Transverse colon (tissue), 4 donors: ENCODE measurements at places on chromosomes 11 and 22.

DNA sequence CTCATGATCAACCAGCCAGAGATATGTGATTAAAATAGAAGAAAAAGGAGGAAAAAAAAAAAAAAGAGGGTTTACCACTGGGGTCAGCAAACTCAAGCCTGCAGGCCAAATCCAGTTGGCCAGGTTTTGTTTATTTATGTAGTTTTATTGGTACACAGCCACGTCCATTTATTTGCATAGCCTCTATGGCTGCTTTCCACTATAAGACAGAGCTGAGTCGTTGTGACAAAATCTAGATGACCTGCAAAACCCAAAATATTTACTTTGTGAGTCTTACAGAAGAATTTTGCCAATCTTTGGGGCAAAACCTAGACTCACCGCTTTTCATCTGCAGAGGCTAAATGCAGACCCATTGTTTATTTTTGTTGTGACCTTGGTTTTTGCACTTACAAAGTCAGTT, 87.1 kb downstream of the TENM4 start:
- DNase-seq: no peak

- DNase-seq: no peak
These were observed 17.4 kb downstream of the TP53AIP1 start for GRCh38 chr11:128925250-128925600.

GRCh38 chr22:36814801-36815200, 2.0 kb downstream of the PVALB start:
- no peak for DNase-seq

GRCh38 chr11:12723421-12724300, 49.4 kb downstream of the TEAD1 start:
- DNase-seq: peak; percentile 18

DNA sequence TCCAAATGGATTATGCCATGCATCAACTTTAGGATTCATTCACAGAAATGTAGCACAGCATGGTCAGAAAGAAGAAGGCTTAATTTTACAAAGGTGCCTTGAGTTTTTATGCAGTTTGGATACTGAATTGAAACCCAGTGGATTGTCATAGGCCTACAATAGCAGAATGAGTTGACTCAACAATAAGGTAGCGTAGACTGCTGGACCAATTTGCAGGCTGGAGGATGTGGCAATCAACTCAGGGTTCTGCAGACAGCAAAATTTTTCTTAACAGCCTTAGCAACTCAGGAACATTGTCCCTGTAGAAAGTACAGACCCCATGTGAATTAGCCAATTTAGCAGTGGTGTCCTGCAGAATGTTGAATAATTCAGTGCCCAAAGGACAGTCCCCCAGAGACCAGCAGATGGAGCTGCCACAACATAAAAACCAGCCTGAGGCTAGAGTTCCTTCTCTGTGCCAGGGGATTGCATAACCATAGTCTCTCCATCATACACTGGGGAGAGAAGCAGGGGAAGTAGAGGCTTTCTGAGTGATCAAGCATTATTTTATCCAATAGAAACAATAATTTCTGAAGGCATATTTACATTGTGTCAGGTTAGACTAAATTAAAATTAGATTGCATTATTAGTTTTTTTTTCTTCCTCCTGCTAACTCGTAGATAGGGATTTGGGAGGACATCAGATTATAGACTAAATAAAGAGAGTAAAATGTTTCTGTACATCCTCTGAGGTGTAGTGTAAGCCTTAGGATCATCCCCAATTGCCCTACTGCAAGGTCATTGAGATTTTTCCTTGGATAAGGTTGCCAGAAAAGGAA, 20.3 kb upstream of the MRPL17 start:
- DNase-seq: peak; percentile 19

DNA sequence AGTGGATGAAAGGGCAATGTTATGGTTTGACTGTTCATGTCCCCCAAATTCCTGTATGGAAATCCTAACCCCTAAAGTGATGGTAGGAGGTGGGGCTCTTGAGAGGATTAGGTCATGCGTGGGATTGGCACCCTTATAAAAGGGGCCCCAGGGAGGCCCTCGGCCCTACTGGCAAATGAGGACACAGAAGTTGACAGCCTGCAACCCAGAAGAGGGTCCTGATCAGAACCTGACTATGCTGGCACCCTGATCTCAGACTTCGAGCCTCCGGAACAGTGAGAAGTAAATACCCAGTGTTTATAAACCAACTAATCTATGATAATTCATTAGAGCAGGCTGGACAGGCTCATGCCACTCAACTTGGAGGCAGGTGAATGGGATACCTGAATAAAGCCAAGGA, 8.7 kb downstream of the IFITM10 start:
- no peak for DNase-seq

DNA sequence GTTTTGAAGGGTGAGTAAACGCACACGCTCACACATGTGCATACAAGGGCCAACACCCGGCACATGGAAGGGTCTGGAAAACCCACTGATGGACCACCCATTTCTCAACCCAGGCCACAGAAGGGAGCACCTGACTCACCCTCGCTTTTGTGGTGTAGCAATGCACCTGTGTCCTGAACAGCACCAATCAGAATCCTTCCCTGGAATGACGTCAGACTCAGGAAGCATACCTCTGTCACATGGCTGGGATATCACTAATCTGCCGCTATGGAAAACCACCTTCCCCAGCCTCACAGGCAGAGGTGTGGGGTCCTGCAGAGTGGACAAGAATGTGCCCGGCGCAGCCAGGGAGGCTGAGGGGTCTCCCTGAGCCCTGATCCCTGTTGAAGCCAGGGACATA, 9.0 kb upstream of the OSM start:
- DNase-seq: no peak

- no peak for DNase-seq
These were observed 3.9 kb downstream of the PACSIN2 start for GRCh38 chr22:43011079-43011478.

DNA sequence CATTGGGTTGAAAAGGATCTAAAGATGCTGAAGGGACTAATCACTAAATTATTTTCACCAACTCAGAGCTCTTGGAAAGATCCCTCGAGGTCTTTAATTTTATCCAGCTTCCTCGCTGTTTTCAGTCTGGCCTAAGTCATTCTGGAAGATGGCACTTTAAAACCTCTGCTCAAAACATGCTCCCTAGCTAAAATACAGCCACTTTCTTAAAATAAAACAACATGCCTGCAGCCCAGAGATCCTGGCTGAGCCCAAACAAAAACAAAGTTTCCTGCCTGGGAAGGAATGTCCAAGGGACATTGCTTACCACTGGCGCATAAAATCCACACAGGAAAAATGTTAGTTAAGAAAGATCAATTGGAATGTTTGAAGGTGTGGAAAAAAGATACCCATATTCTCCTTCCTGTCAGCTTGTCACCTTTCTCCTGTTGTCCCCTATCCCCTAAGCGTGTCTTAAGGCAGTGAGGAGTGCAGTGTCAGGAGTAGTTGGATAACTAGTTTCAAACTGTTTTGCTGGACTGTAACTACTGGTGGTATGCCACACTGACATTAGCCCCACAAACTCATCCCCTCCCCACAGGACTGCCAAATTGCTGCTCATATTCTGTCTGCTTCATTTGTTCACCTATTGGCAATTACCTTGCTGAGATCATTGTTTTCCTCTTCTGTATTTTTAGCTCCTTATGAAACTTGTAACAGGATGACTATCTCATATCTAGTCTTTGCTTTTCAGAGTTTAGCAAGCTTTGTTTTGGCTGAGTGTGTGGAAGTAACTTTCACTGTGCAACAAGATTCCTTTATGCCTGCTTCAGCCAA, 108.3 kb upstream of the SESN3 start:
- DNase-seq: no peak

- no peak for DNase-seq
These were observed 67.7 kb downstream of the APOL5 start for GRCh38 chr22:35785181-35785923.

GRCh38 chr11:1542267-1542666, 29.8 kb downstream of the DUSP8 start:
- DNase-seq: peak; percentile 43

- DNase-seq: no peak
These were observed 337.2 kb upstream of the B3GAT1 start for GRCh38 chr11:134749040-134749839.

DNA sequence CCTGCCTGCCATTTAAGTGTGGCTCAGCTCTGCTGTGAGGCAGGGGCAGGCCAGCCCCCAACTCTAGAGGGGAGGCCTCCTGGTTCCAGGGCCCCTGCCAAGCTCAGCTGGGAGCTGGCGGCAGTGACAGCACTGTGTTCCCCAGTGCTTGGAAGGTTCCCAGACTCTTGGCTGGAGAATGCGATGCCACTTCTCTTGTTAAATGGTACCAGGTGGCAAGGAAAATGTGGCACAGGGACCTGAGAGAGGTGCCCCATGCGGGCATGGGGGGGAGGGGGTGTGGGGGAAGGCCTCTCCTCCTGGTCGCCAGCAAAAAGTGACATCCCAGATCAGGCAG, 8.4 kb upstream of the TNFRSF13C start:
- no peak for DNase-seq

DNA sequence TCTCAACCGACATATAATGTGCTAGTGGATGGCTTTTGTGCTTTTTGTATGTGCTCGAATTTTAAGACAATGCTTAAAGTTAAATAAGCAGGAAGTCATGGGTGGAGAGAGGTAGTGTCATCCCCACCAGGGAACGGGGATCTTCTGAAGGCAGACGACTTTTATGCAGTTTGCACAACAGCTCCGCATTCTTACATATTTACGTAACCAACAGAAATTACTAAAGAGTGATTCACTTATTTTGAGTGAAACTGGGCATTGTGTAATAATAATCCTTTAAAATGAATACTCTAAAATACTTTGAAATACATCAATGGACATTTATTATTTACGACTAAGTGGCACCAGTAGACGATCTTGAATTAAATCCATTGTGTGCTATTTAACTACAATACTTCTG, 305.1 kb downstream of the CNTN5 start:
- no peak for DNase-seq

DNA sequence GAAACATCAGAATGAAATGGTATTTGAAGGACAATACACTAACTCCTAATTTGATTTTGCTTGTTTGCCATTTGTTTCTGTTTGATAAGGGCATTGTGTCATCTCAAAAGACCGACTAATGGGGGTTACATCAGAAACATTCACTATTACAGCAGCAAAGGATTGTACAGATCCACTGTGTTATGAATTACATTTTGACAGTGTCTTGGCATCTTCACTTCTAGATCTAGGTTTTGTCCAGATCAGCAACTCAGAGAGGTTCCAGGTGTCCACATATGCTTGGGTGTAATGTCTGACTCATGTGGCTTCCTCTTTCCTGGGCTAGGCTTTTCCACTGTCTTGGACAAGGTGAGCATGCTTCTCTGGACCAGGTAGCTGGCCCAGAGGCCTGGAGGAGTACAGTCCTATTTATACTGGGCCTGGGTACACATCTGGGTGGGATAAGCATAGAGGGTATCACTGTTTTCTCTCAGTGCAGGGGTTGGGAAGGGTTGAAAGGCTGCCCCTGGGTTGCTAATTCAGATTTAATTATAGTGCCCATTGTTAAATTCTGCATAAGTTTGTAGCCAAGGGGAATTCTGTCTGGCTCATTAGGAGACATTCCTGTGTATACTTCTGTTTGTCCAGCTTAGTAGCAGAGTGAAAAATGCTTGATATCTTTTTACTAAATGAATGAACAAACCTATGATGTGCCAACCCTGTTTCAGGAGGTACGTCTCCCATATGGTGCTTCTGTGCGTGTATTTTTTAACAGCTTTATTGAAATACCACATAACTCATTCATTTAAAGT, 23.8 kb downstream of the DDI1 start:
- DNase-seq: no peak

DNA sequence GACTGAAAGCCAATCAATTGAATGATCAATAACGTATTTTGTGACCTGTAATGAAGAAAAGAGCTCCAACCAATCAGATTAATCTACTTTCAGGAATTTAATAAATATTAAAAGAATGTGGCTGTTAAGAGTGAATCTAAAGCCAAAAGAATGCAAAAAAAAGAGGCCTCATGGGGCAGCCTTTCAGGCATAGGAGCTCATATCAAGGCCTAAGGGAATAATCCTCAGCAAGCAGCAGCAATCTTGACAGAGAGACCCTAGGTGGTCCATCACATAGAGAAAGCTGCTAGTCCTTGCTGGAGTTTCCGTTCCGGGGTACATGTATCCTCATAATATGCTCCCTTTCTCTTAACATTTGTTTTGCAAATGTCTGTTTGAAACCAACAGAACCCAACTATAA, 313.1 kb upstream of the PITPNB start:
- DNase-seq: no peak

- no peak for DNase-seq
These were observed 906.1 kb upstream of the RAG2 start for GRCh38 chr11:37504060-37504611.

DNA sequence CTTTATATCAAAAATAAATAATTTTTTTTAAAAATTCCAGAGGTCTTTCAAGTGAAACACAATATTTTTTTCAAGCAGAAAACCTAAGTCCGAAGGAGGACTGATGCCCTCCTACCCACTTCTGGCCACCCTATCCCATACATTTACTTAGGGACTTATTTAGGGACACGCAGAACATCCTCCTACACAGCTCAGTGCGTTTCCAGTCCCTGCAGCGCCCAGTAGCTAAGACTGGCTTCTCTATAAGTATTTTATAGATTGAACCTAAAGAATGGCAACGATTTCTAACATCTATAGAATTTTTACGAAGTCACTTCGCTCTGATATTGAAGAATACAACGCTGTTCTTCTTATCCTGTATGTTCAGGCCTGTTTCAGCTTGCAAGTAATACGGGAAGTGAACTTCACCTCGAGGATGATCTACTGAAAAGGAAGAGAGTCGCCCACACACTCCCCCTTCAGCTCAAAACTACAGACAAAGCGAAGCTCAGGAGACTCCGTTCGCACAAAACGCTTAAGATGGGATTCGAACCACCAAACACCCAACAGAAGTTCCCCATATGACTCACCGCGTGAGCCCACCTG, 328 bp downstream of the CHEK2 start:
- DNase-seq: no peak

DNA sequence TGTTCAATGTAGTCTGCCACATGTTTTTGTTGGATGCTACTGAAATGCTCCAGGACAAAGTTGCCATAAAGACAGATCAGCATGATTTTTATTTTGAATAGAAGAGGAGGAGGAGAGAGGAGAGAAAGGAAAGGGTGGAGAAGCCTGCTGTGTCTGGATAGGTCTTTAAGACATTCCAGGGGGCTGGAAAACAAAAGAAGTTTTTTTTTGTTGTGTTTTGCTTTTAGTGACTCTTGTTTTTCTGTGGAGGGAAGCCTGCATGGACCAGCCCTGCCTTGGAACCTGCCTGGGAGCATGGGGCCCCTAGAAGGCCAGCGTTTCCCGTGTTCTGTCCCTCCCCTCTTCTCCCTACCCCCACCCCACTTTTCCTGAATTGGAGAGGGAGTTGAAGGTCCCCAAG, 2.3 kb downstream of the TSPAN18 start:
- no peak for DNase-seq

- DNase-seq: no peak
These were observed 36.6 kb downstream of the PDGFB start for GRCh38 chr22:39208013-39208680.
